Neural progenitor cell (in vitro differentiated cells): ENCODE measurements at places on chromosomes 3 and 15.

GRCh38 chr15:99148851-99149276 lies 44.0 kb downstream of the SYNM start:
- H3K4me1 ChIP-seq = peaks cover 6% of the 10 kb centered on the region
- H3K27ac ChIP-seq = no peak overlapping the region
- H3K27me3 ChIP-seq = no peaks in the 10 kb centered on the region
- no peak for DNase-seq
- H3K36me3 ChIP-seq = peaks cover 4% of the 10 kb centered on the region

- no peaks in the 10 kb centered on the region for H3K27me3 ChIP-seq
- DNase-seq = no peak
- no peaks in the 10 kb centered on the region for H3K4me1 ChIP-seq
- no peak overlapping the region for H3K4me3 ChIP-seq
- H3K36me3 ChIP-seq = no peaks in the 10 kb centered on the region
These were observed 370.6 kb upstream of the ROBO2 start for GRCh38 chr3:76669322-76669721.

DNA sequence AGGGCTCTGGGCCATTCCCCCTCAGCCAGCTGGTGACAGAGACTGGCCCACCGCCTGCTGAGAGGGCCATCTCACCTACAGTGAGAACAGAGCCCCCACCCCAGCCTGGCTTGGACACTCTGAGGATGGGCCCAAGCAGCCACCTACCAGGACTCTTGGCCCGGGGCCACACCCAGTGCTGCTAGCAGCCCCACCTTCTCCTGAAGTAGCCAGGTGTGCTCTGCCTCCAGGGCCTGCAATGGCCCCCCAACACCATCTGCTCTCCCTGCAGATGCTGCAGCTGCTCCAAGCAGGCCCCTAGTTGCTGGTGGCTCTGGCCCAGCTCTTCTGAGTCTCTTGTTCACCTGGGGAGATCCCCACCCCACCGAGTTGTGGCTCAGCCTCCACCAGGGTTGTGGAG lies 6.8 kb upstream of the CLK3 start:
- no peak for DNase-seq
- H3K27ac ChIP-seq = no peak overlapping the region
- H3K4me1 ChIP-seq = peaks cover 9% of the 10 kb centered on the region
- H3K27me3 ChIP-seq = peaks cover 7% of the 10 kb centered on the region
- H3K4me3 ChIP-seq = no peak overlapping the region

GRCh38 chr3:117130222-117130621 lies 420.6 kb downstream of the TUSC7 start:
- no peaks in the 10 kb centered on the region for H3K36me3 ChIP-seq
- DNase-seq = no peak
- no peak overlapping the region for H3K27ac ChIP-seq
- H3K4me3 ChIP-seq = no peak overlapping the region
- H3K4me1 ChIP-seq = no peaks in the 10 kb centered on the region

DNA sequence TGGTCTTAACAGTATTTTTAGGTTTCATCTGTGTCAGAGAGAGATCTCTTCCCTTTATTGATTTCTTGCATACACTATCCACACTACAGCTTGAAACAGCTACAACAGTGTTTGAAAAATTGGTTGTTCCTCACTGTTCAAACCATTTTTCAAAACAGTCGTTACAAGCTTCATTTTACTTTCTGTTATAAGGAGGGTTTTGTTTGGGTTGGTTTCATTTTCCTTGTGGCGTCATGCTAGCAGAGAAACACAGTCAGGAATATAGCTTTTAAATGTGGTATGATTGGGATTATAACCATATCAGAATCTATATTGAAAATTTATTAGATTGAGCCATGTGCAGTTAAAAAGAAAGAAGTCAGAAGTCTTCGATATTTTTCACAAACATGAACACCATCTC lies 400.6 kb downstream of the ZBTB20 start:
- no peak for DNase-seq
- no peak overlapping the region for H3K27ac ChIP-seq
- H3K27me3 ChIP-seq = no peaks in the 10 kb centered on the region
- H3K4me3 ChIP-seq = no peak overlapping the region
- H3K4me1 ChIP-seq = peaks cover 8% of the 10 kb centered on the region

- H3K4me1 ChIP-seq = no peaks in the 10 kb centered on the region
- H3K4me3 ChIP-seq = no peak overlapping the region
- H3K27me3 ChIP-seq = no peaks in the 10 kb centered on the region
- no peaks in the 10 kb centered on the region for H3K36me3 ChIP-seq
These were observed 51.6 kb upstream of the CMTM7 start for GRCh38 chr3:32340039-32340438.

GRCh38 chr3:185781759-185782158 lies 43.1 kb downstream of the IGF2BP2 start:
- no peak overlapping the region for H3K4me3 ChIP-seq
- H3K27me3 ChIP-seq = no peaks in the 10 kb centered on the region
- no peak overlapping the region for H3K27ac ChIP-seq
- H3K4me1 ChIP-seq = peaks cover 30% of the 10 kb centered on the region
